ENCODE measurements at places on chromosomes 1 and 21.

- no peak for DNase-seq
Observed at GRCh38 chr1:175597969-175598765, 145.2 kb downstream of the TNR start.

GRCh38 chr1:91919962-91920361, 29.2 kb upstream of the BRDT start:
- no peak for DNase-seq

DNA sequence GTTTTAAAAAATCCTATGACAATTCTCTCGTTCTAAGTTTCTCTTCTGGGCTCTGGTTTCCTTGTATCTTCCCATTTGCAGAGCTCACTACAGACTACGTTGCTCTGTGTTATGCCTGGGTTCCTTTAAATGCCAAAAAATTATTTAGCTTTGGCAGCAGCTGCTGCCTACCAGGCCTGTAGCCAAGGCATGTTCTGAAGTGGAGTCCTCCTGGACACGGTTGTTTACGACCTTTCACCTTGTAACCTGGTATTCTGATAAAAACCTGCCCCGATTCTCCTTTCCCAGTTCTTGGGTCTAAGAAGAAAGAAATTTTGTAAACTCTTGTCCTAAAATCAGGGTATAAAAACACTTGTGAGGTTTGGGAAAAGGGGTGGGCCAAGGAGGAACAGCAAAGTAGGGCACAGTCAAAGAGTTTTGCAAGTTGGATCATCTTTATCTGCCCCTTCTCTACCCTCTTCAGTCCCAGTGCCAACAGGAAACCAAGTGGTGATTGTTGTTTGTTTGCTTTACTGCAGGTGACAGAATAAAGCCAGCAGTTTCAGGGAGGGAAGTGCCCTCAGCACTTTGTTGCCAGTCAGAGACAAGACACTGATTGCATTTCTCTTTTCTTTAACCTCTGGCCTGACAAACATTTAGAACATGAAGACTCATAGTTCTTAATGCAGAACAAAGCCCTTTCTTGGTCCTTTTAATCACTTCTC, 3.1 kb upstream of the TXNIP start:
- DNase-seq: no peak

GRCh38 chr1:34597877-34598514, 156.9 kb upstream of the GJB5 start:
- peak; percentile 15 for DNase-seq

DNA sequence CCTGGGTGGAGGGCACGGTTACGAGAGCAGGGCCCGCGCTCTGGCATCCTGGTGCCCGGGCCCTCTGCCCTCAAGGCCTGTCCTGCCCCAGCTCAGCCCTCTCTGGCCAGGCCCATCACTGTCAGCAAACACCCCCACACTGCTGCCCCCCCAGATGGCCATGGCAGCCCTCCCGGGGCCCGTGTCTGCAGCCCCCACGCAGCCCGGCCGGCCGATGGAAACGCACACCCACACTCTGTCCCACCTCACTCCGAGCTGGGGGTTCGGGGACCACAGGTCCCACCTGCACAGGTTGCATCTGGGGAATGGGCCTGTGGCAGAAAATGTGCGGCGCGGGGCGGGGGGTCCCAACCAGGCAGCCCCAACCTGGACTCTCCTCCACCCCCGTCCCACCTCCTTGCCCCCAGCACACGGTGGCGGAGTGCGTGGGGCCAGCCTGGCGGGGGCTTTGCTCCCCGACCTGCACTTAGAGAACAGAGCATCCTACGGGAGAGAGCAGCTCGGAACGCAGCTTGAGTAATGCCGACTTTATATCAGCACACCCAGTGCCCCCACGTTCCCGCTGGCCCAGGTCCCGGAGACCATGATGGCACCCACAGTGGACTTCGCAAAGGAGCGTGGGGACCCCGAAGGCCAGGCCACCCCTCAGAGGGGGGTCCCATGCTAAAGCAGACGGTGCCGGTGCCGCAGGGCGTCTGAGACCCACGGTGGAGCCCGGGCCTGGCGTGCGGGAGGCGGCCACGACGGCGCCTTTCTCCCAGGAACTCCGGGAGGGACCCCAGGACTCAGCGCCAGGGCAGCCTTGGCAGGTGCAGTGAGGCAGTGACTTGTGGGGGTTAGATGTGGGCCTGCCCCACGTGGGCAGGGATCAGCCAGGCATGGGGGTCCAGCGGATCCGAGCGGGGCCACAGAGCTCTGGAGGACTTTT, 7.5 kb upstream of the RNF223 start:
- no peak for DNase-seq

DNA sequence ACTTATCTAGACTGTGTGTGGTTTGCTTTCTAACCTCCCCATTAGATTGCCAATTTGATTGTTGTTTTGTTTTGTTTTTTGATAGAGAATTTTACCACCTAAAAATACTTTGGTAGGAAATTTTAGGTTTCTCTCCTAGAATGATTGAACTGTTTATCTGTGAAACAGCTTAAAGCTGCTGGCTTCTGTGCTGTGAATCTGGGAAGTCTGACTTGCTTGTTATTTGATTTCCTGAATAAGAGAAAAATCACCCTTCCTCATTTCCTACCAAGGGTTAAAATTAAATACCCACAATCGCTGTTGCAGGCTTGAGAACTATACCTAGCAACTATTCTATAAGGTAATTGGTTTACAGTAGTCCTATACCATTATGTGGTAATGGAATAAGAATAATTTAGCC, 198.9 kb upstream of the CACYBP start:
- no peak for DNase-seq
